ENCODE measurements at places on chromosomes 13 and 19.

GRCh38 chr13:43295825-43296564 is 272.6 kb downstream of the DNAJC15 start:
- H3K27me3 ChIP-seq, result no peaks in the 10 kb centered on the region
- no peak overlapping the region for H3K4me3 ChIP-seq
- no peak for DNase-seq

- DNase-seq, result no peak
- H3K27me3 ChIP-seq, result peaks cover 5% of the 10 kb centered on the region
- no peak overlapping the region for H3K4me3 ChIP-seq
- no peaks in the 10 kb centered on the region for H3K4me1 ChIP-seq
These were observed 58.1 kb downstream of the ZNF536 start for GRCh38 chr19:30430206-30430734.

- H3K27me3 ChIP-seq, result no peaks in the 10 kb centered on the region
- H3K27ac ChIP-seq, result no peak overlapping the region
- DNase-seq, result no peak
- no peaks in the 10 kb centered on the region for H3K36me3 ChIP-seq
These were observed 1729.5 kb upstream of the SPRY2 start for GRCh38 chr13:82070416-82070815.

DNA sequence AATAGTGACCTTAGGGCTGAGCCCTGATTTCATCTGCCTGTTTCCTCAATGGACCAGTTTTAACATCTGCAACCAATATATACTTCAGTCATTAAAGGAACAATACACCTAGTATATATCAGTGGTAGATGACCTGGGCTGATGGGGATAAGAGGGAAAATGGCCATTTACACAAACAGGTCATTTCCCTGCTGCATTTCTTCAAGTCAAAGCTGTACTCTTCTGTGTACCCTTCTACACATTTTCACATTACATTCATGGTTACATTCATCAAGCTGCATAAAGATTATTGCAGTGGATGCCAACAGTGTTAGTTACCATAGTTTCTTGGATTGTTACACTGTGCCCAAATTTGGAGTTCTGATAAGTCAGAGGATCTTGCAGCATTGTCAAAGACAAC is 81.2 kb upstream of the RAP2A start:
- peaks cover 6% of the 10 kb centered on the region for H3K36me3 ChIP-seq
- H3K4me3 ChIP-seq, result no peak overlapping the region
- no peaks in the 10 kb centered on the region for H3K4me1 ChIP-seq

Measured in breast epithelium (tissue), 4 donors.